ENCODE measurements at places on chromosomes 12 and 14.

DNA sequence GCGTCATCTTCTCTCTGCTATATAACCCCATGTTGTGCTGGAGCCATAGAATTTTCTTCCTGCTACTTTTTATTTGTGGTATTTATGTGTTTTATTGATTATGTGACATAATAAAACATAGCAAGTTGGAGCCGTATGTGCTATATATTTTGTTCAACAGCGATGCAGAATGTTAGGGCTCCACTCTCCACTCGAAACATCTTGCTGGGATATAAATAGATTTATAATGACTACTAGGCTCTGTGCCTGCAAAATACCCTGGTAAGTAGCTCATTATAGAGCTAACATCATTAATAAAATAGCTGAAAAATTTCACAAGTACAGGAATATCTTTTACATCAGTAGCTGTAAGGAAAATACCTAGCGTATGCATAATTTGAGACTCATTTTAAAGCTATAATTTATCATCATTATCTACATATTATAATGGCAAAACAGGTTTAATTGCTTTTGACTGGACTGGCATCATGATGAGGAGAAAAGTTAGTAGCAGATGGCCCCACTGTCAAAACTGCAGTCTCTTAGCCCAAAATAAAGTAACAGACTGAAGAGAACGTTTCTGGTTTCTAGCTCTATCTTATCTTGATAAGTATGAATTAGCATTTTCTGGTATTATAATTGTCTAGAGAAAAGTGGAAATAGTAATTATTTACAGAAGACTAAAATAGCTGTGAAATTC, 263.0 kb downstream of the NEDD1 start:
- DNase-seq: peak; percentile 71

GRCh38 chr14:63421226-63421625, 102.5 kb upstream of the GPHB5 start:
- no peak for DNase-seq

DNA sequence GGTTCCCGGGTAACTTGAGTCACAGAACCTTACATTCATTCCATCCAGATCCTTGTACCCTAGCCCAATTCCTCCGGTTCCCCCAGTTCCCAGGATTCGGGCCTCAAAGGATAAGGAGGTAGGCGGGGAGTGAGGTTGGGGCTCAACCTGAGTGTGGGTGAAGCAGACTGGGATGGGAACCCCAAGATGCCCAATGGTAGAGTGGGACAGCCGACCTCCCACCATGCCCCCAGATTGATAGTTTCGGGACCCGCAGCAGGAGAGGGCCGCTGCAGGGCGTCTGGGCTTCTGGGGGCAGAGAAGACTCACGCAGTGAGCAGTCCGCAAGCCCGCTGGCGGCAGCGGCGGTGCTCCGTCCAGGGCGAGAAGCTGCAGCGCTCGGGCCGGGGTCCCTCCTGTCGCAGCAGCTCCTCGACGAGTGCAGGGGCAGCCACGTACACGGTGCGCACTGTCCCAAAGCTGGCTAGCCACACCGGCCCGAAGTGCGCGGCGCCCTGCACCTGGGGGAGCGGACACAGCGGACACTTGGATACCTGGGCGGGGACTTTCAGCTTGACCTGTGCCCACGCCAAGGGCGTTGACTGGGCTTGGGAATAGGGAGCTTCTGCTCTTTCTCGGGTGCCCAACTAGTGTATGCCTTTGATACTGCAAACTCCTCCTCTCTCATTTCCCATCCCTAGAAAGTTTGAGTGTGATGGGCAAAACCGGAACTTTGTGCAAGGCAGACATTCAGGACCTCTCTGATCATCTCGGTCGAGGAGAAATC, 997 bp downstream of the CYP27B1 start:
- DNase-seq: no peak

DNA sequence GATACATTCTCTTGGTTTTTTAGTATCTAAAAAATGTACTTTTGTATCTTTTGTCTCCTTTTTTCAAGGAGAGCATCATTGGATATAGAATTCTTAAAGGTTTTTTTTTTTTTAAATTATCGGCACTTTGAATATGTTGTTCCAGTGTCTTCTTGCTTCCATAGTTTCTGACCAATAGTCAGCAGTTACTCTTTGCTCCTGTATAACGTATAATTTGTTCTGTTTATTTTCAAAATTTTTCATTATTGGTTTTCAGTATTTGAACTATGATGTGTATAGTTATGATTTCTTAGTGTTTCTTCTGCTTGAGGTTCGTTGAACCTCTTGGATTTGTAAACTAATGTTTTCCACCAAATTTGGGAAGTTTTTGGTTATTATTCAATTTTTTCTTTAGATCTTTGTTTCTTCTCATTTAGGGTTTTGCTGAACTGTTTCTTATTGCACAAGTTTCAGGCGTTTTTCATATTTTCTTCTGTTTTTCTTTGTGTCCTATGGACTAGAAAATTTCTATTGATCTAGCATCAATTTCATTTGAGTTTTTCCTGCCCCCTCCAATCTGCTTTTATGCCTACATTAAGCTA, 93.9 kb downstream of the PLBD1 start:
- no peak for DNase-seq

DNA sequence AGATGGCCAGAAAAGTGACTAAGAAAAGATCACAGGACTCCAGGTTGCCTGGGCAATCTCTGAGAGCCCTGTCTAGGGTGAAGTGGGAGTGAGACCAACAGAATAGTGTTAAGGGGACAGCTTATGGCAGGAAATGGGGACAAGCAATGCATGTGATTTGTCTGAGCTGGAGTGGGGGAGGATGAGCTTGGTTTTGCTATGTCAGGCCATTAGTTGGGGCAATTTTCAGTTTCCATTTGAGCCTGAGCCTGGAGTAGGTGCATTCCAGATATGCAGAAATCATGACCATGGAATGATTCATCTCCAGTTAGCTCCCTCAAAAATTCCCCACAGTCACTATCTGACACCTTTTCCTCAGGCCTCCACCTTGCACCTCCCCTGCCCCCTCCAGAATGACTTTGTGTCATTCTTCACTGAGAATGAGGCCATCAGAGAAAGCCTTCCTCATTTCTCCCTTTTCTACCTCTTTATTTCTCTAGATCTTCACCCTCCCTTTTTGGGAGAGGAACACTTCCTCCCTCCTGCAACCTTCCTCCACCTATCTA, 150.9 kb upstream of the PLEKHG7 start:
- no peak for DNase-seq

DNA sequence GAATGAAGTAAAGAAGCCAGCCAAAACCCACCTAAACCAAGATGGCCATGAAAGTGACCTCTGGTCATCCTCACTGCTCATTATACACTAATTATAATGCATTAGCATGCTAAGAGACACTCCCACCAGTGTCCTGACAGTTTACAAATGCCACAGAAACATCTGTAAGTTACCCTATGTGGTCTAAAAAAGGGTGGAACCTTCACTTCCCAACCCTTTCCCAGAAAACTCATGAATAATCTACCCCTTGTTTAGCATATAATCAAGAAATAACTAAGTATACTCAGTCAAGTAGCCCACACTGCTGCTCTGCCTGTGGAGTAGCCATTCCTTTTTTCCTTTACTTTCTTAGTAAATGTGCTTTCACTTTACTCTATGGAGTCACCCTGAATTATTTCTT, 19.8 kb downstream of the STYK1 start:
- DNase-seq: no peak

DNA sequence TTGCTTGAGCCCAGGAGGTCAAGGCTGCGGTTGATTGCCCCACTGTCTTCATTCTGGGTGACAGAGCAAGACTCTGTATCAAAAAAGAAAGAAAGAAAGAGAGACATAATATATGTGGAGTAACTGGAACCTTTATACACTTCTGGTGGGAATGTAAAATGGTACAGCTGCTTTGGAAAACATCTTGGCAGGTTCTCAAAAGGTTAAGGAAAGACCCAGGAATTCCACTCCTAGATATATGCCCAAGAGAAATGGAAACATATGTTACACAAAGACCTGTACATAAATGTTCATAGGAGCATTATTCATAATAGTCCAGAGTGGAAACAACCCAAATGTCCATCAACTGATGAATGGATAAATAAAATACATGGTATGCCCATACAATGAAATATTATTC, 7.2 kb downstream of the RBMS2 start:
- no peak for DNase-seq

DNA sequence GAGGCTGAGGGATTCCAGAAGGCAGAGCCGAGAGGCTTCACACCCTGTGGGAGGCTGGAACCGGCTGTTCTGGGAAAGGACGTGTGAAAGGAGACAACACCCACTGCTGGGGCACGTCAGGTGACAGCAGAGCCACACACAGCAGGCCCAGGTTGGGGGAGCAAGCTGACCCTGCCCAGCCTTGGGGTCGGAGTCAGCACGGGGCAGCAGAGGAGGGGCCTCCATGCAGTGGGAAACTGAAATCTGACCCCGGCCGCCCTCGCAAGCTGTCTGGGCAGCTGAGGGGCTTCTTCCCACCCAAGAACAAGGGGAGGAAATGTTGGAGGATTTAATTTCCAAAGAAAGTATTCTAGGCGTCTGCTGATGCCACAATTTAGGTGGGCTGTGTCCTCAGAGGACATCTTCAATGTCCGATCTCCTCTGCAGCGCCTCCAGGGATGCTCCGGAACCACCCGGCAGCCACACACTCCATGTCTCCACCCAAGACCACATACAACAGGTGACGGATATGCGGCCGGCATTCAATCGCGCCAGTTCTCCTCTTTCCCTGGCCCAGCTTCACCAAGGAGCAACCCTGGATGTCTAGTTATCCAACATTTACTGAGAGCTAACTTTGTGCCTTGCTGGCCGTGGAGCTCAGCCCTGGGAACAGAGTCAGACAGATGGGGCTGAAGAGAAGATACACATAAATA, 30.7 kb downstream of the SNRNP35 start:
- no peak for DNase-seq

- DNase-seq: no peak
Measured at GRCh38 chr12:26295001-26295400, 99.6 kb downstream of the SSPN start.

Measured in NCI-H1694 (cell line).